Fibroblast of villous mesenchyme (primary cell): ENCODE measurements at places on chromosomes 12 and 14. TPM values are rescaled to one million over a fixed set of nuclear protein-coding genes. Genes with fewer than 3 reads are reported as not detected.

DNA sequence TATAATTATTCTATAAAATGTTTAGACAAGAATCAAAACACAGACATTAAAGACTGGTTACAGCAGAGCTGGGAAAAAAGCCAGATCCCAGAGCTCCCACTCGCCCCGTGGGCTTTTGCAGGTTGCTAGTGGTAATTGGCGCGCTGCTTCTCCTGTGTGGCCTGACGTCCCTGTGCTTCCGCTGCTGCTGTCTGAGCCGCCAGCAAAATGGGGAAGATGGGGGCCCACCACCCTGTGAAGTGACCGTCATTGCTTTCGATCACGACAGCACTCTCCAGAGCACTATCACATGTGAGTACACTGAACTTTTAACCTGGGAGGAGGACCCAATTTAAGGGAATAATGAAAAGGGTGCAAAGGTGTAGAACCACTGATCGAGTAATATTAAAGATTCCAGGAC lies 7.5 kb downstream of the TMEM52B start:
- no peak for DNase-seq

GRCh38 chr14:48417715-48418500 lies 742.5 kb upstream of the MDGA2 start:
- DNase-seq: no peak

- peak; percentile 27 for DNase-seq
Measured at GRCh38 chr12:30753751-30754382, 884 bp downstream of the CAPRIN2 start.

- no peak for DNase-seq
Measured at GRCh38 chr14:88209273-88209672, 113.8 kb downstream of the KCNK10 start.

The UBE3B gene
- 34.1 and 51.4 TPM in 2 replicates for total RNA-seq

The COPZ1 gene
- 95.0 and 139 TPM in 2 replicates for total RNA-seq

- DNase-seq: peak; percentile 71
Measured at GRCh38 chr14:68843471-68844209, 50.8 kb upstream of the ZFP36L1 start.
